ENCODE measurements at places on chromosomes 4 and X.

DNA sequence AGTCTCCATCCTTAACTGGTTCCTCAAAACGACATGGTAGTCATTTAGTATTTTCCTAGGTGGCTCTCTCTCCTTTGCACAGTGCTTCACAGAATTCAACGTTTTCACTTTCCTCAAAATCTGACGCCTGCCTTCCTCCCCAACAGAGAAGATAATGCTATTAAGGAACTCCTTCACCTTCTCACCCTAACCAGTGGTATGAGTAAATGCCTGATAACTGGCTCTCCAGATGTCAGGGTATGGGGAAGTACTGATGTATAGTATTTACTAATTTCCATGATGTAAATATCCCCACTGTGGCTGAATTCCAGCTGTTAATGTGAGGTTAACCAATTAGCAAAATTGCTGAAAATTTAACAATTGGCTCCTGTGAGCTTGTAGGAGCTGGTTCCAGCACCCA, 28.8 kb upstream of the NSUN7 start:
- DNase-seq = no peak

DNA sequence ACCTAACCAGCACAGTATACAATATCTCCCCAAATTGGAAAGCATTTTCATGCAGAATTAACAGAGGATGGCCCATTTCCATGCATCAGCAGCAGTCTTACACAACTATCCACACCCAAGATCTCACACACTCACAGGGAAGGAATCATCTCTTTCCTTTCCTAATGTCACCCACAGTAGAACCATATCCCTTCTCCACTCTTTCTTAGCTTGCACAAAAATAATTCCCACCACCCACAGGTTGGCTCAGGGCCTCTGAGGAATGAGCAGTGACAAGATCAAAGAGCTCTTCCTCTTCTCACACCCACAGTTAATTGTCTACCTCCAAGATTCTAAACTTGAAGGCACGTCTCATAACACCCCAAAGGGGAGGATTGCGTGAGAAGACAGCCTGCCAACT, 217.7 kb upstream of the VEGFC start:
- DNase-seq = no peak

GRCh38 chrX:68894513-68895340, 65.9 kb downstream of the EFNB1 start:
- DNase-seq = no peak

GRCh38 chr4:26822546-26822945, 38.1 kb upstream of the STIM2 start:
- DNase-seq = no peak

GRCh38 chr4:177322266-177322665, 12.6 kb downstream of the NEIL3 start:
- DNase-seq = no peak

DNA sequence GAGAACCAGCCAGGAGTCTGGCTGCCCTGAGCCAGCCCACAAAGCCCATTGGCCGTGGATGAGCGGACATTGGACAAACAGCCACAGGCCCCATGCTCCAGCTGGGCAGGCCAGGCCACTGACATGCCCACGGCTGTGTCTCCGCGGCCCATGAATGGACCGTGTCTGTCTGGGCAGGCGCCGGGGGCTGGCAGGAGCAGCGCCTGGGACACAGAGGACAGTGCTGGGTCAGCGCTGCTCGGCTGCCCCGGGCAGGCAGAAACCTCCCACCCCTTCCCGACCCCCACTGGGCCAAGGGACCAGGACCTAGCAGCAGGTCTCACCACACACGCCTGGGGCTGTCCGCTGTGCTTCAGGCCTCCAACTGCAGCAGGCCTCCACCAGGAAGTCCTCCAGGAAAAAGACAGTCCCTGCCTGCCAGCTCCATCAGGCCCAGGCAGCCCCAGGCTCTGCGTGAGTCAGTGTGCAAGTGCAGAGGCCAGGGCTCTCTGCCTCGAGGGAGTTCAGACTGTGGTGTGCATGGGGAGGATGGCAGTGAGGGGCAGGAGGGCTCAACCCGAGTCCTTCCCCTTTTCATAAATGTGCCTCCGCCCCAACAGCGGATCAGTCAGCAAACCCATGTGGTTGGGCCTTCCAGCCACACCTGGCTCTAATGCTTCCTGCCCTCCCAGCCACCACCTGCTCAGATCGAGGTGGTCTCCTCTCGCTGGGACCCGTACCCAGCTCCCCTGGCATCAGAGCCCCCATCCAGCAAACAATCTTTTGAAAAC, 17.2 kb upstream of the FGFR3 start:
- no peak for DNase-seq

DNA sequence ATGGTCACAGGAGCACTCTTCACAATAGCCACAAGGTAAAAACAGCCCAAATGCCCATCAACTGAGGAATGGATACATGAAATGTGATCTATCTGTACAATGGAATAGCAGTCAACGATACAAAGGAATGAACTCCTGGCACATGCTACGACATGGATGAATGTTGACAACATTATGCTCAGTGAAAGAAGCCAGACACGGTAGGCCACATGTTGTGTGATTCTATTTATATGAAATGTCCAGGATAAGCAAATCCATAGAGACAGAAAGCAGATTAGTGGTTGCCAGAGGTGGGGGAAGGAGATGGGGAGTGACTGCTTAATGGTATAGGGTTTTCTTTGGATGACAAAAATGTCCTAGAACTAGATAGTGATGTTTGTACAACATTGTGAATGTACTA, 58.7 kb upstream of the GPM6B start:
- DNase-seq = no peak

DNA sequence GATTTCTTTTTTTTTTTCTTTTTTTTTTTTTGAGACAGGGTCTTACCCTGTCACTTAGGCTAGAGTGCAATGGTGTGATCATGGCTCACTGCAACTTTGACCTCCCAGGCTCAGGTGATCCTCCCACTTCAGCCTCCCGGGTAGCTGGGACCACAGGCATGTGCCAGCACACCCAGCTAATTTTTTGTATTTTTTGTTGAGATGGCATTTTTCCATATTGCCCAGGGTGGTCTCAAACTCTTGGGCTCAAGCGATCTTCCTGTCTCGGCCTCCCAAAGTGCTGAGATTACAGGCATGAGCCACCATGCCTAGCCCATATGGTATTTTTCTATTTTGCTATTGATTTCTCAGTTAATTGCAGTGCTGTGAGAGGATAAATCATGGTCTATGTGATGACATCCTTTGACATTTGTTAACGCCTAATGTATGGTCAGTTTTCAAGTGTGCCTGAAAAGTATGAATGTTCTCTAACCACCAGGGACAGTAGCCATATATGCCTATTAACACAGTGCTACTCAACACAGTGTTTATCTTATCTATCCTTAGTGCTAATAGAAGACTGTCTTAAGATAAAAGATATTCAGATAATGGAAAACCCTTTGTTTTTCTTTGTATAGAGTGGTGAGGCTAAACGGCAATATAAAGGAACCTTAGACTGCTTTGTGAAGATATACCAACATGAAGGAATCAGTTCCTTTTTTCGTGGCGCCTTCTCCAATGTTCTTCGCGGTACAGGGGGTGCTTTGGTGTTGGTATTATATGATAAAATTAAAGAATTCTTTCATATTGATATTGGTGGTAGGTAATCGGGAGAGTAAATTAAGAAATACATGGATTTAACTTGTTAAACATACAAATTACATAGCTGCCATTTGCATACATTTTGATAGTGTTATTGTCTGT, 9.1 kb upstream of the HSPA4L start:
- DNase-seq = no peak

- no peak for DNase-seq
Observed at GRCh38 chr4:108049406-108049805, 59.7 kb downstream of the HADH start.

DNA sequence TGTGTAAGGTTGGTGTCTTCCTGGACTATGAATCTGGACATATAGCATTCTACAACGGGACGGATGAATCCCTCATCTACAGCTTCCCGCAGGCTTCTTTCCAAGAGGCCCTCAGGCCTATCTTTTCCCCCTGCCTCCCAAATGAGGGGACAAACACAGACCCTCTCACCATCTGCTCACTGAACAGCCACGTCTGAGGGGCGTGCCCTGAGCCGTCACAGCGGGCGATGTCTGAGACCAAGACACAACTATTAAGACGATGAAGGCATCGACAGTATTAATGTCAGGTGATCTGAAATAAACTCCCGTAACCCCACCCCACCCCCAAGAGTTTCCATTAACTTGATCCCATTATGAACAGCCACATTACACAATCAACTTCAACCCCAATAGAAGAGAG, 7.9 kb downstream of the TRIML1 start:
- no peak for DNase-seq

DNA sequence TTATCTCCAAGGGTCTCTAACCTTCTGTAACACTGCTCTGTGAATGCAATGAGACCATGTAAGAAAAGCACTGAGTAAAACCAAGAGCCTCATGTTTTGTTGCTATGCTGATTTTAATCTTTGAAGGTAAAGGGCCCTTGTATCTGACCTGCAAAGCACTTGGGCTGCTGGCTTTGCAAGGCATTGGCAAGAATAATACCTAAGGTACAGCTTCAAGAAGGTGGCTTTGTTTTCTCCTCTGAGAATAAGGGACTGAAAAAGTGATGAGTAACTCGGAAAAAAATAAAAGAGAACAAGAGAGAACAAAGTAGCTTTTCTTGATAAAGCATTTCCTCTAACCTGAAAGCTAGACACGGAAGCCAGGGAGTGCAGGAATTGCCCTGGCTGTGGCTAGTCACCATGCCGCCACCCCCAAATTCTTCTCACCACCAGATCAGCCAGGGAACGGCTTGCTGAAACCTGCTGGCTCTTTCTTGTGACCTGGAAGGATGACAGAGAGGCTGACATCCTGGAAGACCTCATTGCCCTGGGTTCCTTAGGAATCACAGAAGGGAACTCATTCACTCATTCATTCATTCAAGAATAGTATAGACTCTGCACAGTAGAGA, 41.8 kb upstream of the HS3ST1 start:
- no peak for DNase-seq

DNA sequence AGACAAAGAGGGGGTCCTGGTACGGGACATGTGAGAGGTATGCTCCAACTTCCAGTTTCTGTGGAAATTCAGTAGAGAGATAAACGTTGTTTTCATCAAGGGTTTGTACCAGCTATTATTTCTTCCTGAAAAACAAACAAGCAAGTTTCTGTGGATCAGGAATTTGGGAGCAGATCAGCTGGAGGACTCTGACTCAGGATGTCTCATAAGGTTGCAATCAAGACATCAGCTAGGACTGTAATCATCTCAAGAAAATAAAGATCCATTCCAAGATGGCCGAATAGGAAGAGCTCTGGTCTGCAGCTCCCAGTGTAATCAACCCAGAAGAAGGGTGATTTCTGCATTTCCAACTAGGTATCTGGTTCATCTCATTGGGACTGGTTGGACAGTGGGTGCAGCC, 23.5 kb upstream of the NFKB1 start:
- DNase-seq = no peak

GRCh38 chr4:38411092-38411491, 252.9 kb upstream of the KLF3 start:
- DNase-seq = no peak

DNA sequence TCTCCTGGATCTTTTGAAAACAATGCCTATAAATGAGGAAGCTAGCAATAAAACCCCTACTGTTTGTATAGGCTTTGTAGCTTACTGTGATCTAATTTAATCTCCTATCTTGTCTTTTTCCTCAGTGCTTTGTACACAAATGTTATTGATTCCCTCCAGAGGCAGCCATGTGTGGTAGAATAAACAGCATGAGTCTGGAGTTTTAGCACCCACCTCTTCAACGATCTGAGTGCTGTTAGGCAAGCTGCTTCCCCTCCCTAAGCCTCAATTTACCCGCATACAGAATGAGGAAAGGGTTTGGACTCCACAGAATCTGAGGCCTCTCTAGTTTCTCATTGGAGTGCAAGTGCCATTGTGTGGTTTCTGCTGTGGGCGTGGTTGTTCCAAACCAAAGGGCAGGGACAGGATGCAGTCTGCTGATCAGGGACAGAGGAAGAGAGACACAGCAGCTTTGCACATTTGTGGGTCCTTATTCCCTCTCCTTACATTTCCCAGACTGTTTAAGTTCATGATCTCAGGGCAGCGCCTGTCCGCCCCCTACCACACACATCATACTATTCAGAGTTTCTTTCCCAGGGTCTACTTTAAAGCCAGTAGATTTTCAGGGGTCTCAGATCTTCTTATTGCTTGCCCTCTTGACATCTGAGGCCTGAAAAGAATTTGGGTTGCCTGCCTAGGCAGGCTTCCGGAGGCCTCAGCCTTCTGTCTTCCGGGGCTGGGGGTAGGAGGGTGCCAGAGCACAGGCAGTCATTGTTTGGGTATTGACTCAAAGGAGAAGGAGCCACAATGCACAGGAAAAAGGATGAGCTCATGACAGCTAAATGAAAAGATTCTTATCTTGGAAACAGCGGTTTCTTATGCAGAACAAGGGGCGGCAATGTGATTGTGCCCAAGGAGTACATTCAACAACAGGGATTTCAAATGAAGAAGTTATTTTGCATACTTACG, 114.9 kb upstream of the TEX13D start:
- peak; percentile 16 for DNase-seq

GRCh38 chr4:83219344-83220331, 65.0 kb downstream of the COQ2 start:
- DNase-seq = no peak

GRCh38 chrX:65772842-65773241, 105.4 kb downstream of the MSN start:
- DNase-seq = no peak

- no peak for DNase-seq
Observed at GRCh38 chrX:49192722-49193328, 6.7 kb upstream of the PRICKLE3 start.

DNA sequence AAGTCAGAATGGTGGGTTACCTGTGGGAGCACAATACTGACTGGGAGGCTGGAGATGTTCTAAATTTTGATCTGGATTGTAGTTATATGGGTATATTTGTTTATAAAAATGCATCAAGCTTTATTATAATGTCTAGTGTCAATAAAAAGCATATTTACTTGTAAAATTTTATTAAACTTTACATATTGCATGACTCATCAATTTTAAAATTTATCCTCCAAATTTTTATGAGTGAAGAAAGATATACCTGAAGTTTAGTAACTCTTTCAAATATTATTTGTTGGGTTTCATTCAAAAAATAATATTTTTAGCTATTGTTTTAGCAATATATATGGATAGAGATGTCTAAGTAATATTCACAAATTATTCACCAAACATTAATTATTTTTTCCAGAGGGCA, 103.0 kb downstream of the ANXA5 start:
- DNase-seq = no peak

GRCh38 chr4:122901247-122902010, 21.0 kb downstream of the NUDT6 start:
- DNase-seq = no peak

GRCh38 chrX:39915596-39915995, 182.2 kb downstream of the BCOR start:
- no peak for DNase-seq

GRCh38 chr4:25310803-25311166, 1.8 kb upstream of the ZCCHC4 start:
- DNase-seq = no peak

- DNase-seq = no peak
Observed at GRCh38 chr4:45172636-45173035, 446.3 kb upstream of the GNPDA2 start.

GRCh38 chr4:90207887-90208454, 80.8 kb downstream of the CCSER1 start:
- DNase-seq = no peak
